ENCODE measurements at places on chromosomes 7 and 10. TPM values are rescaled to one million over a fixed set of nuclear protein-coding genes. Genes with fewer than 3 reads are reported as not detected.
A peak's percentile ranks its signal among the peaks of the same experiment; 100 is the strongest.

AKR1C8 gene
- total RNA-seq = not detected

DNA sequence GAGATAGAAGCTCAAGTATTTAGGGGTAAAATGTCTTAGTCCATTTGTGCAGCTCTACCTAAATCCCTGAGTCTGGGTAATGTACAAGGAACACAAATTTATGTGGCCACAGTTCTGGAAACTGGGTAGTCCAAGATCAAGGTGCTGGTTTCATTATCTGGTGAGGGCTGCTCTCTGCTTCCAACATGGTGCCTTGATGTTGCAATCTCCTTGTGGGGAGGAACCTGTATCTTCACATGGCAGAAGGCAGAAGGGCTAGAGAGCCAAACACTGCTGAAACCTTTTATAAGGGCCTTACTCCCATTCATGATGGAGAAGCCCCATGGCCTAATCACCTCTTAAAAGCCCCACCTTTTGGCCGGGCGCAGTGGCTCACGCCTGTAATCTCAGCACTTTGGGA, 8.7 kb upstream of the BAZ1B start:
- DNase-seq = no peak

DNA sequence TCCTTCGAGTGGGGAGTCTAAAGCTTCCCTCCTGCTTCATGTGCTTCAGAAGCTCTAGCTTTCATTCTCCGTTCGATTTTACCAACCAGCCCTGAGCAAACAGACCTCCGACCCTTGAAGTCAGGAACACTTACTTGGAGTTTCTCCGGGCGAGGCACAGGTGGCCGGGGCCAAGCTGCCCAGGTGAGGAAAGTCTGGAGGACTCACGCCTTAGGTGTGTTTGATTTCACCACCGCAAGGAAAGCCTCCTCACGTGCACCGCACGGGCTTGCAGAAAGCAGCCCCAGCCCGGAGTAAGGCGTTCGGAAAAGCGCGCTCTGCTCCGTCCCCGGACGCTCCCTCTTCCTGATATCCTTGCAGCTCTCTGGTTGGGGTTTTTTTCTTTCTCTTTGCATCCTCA, 30.1 kb upstream of the CNPY1 start:
- no peak for DNase-seq

HMX2 gene
- not detected for total RNA-seq

DLX5 gene
- total RNA-seq = not detected

CRHR2 gene
- not detected for total RNA-seq

DNA sequence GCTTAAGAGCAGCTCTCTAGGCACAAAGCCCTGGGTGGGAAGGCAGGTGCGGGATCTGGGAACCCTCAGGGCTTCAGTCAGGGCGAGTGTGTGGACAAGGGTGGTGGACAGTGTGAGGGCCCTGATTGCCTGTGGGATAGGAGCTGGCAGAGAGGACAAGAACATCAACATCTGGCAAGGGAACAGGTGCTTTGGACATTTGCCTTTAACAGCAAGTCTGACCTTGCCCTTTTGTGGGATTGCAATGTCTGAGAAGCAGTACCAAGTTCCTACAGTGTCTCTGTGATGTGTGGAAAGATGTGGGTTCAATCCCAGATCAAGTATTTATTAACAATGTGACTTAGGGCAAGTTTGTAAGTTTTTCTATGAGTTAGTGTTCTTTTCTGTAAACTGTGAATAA, 46.7 kb downstream of the TFAM start:
- peak; percentile 14 for DNase-seq

DNA sequence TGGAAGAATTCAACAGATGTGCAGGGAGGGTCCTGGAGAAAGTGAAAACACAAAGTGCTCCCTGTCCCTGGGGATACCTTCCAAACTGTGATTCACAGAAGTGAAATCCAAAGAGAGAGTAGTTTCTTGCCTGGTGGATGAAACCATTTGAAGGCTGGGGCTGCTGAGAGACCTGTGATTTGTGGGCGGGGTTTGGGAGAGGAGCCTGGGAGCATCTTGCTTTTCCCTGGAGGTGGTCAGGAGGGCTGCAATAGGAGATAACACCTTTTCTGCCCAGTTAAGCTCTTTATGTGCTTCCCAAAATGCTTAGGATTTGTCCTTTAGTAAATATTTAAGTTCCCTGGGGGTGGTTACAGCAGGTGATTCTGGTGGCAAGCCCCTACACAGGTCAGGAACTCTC, 105.3 kb upstream of the TPK1 start:
- no peak for DNase-seq

DNA sequence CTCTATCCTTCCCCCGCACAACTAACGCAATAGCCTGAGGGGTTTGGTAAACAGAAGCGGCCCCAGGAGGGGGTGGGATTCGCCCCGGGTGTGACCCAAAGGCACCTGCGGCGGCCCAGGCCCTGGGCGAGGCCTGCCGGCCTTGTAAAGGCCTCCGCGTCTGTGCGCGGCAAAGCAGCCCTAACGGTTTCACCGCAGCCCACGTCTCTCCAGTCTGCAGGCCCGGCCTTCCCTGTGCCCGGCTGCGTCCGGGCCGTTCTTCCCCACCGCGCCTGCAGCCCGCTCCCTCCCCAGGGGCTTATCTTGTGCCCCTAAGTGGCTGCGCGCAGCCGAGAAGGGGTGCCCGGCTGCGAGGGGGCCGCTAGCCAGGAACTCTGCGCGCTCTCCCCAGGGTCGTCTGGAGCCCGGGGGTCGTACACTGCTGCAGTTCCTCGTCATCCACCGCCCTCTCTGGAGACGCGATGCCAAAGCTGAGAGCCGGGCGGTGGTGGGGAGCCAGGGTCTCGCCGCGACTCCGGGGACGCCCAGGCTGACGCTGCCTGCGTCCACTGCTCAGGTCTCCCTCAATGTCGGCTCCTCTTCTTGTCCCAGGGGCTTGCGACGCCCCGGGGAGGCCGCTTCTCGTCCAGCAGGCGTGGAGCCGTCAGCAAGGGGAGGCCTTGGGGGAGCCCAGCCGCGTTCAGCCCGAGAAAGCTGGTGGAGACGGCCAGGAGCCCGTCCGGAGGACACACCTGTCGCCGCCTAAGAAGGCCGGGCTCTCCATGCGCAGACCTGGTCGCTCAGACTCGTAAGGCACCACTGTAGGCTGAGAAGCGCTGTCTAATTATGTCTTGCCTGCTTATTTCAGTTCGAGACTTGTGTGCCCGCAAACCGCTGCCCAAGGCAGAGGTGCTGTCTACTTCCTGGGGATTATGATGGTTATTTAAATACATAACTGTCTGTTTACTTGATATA, 132.3 kb downstream of the SPAG6 start:
- no peak for DNase-seq

TMUB1 gene
- 21.6 TPM for total RNA-seq

DNA sequence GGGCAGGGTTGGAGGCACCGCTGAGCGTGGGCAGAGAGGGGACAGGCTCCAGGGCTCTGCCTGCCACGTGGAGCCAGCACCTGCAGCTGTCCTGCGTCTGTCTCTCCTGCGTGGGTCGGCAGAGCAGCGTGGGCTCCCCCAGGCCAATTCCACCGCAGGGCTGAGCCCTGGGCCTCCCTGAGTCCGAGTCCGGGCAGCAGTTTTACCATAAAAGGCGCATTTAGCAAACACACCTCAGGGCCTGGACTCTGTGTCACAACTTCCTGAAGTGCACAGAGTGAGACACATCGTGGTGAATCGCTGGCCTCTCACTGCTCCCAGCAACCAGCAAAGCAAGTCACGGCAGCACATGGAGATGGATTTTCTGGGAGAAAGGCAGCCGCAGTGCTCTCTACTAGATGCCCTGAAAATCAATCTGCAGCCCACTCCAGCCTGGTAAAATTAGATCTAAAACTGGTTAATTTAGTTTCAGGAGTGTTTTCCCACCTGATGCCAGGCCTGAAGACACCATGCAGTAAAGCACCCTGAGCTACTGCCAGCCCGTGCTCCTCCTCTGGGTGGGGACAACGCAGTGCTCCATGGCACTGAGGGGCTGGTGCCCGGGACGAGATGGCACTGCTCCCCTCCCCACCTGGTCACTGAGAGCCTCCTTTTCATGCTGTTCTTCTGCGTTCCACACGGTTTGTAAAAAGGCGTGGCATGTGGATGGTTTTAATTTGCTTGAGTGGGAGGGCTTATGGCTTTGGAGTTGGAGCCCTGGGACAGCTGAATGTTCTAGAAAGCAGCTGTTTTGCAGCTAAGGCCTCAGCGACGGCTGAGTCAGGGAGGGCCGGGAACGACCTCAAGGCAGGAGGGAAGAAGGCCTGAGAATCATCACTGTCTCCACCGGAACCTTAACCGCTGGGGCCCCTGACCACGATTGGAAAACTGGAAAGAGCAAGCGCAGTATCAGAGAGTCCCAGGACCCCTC, 336.9 kb downstream of the ADARB2 start:
- DNase-seq = no peak

DNA sequence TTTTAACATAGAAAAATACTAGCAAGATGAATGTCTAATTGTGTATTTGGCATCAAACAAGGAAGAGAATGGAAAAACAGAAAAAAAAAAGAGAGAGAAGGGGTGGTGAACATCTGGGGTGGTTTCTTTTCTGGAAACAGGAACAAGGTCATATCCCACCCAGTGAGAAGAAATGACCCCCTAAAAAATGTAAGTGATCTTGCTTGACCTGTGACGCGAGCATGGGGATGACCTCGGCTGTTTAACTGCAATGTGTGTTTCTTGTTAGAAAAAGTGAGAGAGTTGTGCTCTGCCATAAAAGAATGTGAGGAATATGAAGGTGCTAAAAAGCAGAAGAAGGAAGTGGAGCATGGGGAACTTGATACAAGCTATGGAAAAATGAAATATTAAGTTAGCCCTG, 258.5 kb downstream of the AGMO start:
- DNase-seq = no peak

DNA sequence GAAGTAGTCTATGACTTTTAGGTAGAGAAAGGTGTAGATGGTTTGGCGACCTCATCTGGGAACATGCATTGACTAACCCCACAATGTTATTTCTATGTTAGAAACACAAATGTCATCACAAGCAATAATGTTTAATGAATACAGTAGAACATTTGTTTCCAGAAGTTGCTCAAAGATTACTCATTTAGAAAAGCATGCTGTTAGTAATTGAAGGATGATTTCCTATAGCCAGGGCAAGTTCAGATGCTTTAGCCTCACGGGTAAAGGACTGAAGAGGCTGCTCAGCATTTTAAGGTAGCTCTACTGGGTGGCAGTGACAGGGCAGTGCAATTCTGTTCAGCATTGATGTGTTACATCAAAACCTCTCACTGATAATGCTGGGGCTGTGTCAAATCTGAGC, 199.3 kb upstream of the FZD1 start:
- DNase-seq = peak; percentile 18

GRCh38 chr10:58625070-58625469, 112.4 kb downstream of the BICC1 start:
- DNase-seq = peak; percentile 30

GRCh38 chr10:87716348-87716670, 56.6 kb downstream of the PAPSS2 start:
- no peak for DNase-seq

POM121L12 gene
- total RNA-seq = not detected

All from fibroblast of villous mesenchyme (primary cell).